ENCODE measurements at places on chromosomes 16 and 17.

DNA sequence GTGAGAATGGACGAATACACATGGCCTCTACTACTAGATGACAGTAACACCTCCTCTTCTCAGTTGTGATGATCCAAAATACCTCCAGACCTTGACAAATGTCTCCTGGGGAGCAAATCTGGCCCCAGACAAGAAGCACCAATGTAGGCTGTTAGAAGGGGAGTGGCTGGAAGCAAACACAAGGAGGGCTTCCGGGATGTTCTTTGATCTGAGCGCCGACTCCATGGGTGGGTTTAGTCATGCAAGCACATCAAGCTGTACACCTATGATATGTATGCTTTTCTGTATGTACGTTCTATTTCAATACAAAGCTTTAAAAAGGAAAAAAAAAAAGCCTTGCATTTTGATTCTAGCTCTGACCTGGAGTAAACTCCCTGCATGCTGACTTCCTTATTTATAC, 61.4 kb downstream of the ARHGAP17 start:
- DNase-seq: no peak

- DNase-seq: no peak
These were observed 37.9 kb upstream of the METTL16 start for GRCh38 chr17:2549392-2550211.

- DNase-seq: no peak
These were observed 19.0 kb downstream of the PRKAR1A start for GRCh38 chr17:68531252-68531651.

DNA sequence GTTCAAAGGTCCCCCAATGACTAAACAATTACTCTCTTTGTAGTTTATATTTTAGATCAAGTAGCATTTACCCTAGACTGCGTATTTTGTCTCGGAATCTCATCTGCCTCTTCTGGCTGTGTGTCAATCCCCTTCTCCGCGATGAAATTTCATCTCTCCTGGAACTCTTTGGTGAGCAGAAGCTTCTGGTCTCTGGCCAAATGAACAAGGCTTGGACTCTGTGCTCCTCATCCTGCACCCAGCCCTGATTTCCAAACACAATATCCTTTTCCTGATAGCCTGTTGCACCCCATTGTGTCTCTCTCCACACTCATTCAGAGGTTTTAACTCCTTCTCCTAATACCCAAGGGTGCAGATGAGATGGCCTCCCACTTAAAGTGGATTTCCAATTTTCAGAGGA, 609.4 kb upstream of the CDH5 start:
- DNase-seq: no peak

GRCh38 chr17:22374741-22375140, 682.4 kb downstream of the KCNJ18 start:
- DNase-seq: no peak

DNA sequence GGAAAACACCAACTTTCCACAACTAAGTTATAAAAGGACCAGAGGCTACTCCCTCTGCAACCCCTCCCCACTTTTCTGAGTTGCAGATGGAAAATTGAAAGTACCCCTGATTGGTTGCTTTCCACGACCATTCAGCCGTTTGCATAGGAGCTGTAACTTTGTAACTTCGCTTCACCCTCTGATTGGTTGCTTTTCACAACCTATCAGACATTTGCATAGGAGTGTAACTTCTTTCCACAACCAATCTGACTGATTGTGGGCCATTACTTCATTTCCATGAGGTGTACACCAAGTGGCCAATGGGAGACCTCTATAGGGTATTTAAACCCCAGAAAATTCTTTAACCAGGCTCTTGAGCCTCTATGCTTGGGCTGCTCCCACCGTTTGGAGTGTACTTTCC, 644.1 kb downstream of the WWOX start:
- DNase-seq: no peak

GRCh38 chr16:78034530-78034929, 12.2 kb downstream of the CLEC3A start:
- no peak for DNase-seq

GRCh38 chr17:20989481-20989880, 53.3 kb downstream of the USP22 start:
- DNase-seq: no peak

- DNase-seq: no peak
These were observed 128.9 kb upstream of the GOT2 start for GRCh38 chr16:58863042-58863441.

- DNase-seq: no peak
These were observed 586 bp downstream of the CD7 start for GRCh38 chr17:82316651-82317393.

GRCh38 chr16:61277849-61278248, 758.4 kb downstream of the CDH8 start:
- DNase-seq: no peak

DNA sequence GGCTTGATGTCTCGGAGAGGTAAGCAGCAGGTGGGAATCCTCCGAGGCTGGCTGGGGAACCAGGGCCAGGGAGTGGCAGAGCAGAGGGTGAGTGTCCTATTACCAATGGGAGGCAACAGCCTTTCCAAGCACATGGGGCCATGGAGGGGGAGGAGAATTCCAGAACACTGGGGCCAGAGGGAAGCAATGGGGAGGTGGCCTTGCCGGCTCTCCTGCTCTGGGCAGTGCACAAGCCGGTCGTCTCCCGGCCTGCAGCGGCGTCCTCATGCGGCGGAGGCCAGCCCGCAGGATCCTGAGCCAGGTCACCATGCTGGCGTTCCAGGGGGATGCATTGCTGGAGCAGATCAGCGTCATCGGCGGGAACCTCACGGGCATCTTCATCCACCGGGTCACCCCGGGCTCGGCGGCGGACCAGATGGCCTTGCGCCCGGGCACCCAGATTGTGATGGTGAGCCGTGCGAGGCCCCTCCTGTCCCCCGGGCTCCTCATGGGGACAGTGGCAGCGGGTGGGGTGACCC, 21.9 kb downstream of the SGSH start:
- no peak for DNase-seq

GRCh38 chr16:25260416-25260815, 2.8 kb upstream of the ZKSCAN2 start:
- DNase-seq: no peak

DNA sequence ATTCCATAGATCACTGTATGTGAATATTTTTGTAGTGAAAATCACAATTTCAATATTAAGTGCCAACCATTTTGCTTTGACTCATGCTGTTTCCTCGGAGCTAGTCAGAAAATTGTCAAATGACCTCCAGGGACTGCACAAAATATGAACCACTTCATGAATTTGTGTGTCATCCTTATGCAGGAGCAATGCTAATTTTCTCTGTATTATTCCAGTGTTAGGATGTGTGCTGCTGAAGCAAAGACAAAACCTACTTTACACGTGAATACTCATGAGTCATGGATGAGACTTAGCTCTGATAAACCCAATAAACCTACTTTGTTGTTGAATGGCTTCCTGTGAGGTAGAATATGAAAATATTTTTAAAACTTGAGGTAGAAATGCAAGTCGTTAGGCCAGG, 65.2 kb downstream of the SHCBP1 start:
- no peak for DNase-seq

DNA sequence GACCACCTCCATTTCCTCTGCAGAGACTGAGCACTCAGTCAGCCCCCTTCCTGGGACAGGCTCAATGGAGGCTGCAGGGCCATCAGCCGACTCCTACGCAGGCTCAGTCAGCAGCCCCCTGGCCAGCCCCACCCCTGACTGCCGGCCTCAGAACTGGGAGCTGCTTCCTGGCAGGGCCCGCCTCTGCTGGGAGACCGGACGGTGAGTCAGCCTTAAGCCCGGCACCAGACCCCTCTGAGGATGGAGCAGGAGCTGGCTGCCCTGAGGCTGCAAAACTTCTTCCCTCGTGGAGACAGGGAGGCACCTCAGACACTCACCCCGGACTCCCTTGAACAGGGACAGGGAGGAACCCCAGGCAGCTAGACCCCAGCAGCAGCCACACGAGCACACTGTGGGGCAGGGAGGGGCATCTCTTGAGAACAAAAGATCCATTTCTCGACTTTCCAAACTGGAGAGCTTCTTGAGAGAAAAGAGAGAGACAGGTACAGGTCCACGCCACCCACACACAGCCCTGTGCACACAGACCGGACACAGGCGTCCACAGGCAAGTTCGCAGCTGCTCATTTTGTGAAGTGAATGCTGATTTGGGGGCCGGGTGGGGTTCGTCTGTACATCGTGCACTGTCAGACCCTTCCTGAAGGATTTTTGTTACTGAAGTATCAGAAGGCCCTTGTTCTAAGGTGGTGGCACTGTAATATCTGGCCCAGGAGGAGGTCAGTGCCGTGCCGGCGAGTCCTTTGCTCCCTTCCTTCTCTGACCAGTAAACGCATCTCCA, 1.3 kb upstream of the TUBB3 start:
- peak; percentile 76 for DNase-seq

DNA sequence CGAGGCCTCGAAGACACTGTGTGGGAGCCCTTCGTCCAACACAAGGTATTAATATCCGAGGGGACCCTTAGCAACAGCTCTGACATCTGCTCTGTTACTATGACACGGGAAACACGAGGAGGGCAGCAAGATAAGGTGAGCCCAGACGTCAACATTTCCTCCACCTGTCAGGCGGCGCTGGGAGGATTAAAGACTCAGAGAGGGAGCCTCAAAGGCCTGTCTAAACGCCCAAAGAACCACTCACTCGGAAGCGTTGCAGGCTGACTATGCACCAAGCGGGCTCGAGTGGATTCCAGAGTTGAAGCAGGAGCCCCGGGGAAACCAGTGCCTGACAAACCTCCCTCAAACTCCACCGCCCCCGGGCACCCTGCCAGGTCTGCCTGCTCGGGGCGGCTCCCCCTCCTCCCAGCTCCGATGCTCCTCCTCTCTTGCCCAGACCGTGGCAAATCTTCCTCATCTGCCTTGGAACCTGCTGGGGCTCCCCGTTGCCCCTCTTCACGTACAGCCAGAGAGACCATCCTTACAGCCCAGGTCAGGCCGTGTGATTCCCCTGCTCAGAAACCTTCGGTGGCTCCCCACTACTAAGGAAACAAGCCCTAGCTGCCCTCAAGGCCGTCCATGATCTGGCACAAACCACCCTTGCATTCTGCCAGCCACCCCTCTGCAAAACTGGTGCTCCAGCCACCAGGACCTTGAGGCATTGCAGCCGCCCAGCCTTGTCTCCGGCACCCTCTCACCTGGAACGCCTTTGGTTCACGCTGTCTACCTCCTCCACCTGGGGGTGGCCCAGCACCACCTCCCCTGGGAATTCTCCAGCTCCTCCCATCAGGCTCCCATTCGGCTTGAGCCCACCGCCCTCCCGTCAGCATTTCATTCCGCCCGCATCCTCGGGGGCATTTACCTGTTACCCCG, 16.2 kb downstream of the RPH3AL start:
- peak; percentile 2 for DNase-seq

DNA sequence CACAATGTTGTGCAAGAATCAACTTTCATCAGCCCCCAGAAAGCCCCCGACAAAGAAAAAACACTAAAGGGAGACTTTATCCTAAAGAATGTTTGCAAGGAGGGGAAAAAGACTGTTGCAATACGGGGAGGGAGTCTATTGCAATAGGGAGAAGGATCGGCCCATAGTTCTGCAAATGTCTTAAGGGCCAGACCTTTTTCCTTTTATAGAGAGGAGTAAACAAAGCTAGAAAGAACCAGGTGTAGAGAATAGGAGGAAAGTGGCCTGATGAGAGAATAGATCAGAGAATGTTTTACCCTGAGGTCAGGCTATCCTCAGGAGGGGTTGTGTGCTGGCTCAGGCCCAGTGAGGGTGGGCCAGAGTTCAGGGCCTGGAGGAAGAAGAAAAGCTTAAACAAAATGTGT, 8.7 kb upstream of the CAVIN1 start:
- no peak for DNase-seq

- DNase-seq: no peak
These were observed 5.2 kb upstream of the CDH11 start for GRCh38 chr16:65126845-65127624.

All from Kasumi-1 (cell line).